ENCODE measurements at places on chromosomes 16 and 17.

DNA sequence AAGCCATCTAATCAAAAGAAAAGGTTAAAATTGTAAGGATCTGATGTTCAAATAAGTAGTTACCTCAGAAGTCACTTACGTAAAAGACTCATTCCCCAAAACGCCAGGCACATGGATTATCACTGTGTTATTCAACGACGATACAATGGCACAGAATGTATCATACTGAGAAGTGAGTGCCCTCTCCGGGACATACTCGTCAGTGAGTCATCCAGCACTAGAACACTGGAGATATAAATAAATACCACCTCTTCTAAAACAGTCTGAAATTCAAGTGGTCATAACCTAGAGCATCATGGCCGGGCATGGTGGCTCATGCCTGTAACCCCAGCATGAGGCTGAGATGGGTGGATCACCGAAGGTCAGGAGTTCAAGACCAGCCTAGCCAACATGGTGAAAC, 24.9 kb downstream of the USP31 start:
- no peak for DNase-seq

GRCh38 chr17:81342269-81343070, 47.4 kb upstream of the SLC38A10 start:
- DNase-seq, result no peak

DNA sequence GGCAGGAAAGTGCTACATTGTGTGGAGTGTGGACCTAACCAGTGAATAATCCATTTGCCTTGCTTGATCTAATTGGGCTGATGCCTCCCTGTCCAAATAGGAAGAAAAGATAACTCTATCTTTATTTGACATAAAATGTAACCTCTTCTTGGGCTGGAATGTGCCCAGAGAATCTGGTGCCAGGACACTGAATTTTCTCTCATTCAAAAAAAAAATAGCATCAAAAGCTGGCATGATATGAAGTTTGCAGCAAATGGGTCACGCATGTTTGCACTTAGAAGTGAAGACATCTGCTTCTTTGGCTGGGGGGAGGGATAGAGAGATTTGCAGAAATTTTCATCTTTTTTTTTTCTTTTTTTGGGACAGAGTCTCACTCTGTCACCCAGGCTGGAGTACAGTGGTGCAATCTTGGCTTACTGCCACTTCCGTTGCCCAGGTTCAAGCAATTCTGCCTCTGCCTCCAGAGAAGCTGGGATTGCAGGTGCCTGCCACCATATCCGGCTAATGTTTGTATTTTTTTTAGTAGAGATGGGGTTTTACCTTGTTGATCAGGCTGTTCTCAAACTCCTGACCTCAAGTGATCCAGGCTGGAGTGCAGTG, 478.2 kb upstream of the EEF2KMT start:
- DNase-seq, result no peak

GRCh38 chr16:86212706-86213436, 297.5 kb upstream of the FOXF1 start:
- no peak for DNase-seq

- no peak for DNase-seq
These were observed 19.9 kb downstream of the GAS7 start for GRCh38 chr17:10178506-10178991.

DNA sequence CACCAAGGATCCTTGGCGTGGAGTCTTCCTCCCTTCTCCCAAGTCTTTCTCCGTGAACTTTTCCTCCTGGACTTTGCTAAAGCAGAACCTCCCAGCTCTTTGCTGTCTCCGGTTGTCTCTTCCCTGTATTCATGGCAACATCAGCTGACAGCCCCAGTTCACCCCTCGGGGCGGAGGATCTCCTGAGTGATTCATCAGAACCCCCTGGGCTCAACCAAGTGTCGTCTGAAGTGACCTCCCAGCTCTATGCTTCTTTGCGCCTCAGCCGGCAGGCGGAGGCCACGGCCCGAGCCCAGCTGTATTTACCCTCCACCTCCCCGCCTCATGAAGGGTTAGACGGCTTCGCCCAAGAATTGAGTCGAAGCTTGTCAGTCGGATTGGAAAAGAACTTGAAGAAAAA, 943 bp downstream of the CNTROB start:
- no peak for DNase-seq

DNA sequence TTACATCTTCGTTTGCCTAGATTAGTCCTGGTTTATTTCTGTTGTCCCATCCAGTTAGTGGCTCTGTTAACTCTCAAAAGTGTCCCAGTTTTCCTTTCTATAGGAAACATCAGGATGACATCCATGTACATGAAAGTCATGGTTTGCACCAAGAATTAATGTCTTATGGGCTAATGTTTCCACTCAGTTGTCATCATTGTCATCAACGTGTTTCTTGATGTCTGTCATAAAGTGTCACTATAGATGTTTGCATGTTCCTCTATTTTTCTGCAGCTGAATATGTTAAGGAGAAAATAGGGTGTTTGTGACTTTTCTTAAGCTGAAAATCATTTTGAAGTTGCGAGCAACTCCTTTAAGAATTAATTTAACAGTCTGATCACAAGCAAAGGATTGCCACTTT, 567.0 kb downstream of the TMEM114 start:
- DNase-seq, result no peak

GRCh38 chr17:61822326-61823285, 40.7 kb downstream of the BRIP1 start:
- no peak for DNase-seq

GRCh38 chr17:61391595-61392291, 7.9 kb upstream of the TBX2 start:
- DNase-seq, result no peak

DNA sequence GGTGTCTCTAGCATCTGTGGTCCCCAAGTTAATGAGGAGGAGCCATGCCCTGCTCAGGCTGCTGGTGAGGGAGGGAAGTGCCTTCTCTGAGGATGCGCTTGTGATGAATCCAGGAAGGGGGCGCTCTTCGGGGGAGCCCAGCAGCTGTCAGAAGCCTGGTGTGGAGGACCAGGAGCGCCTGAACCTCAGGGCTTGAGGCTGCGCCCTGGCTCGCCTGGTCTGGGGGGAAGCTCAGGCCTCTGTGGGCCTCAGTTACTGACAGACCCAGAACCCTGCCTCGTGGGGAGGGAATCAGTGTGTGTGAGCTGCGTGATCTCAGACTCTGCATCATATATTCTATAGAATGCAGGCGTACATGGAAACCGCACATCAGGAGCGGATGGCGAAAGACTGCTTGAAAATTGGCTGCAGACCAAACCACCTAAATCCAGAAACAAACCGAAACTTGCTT, 126.1 kb downstream of the SEC14L1 start:
- DNase-seq, result no peak

GRCh38 chr16:75106351-75107274, 10.0 kb downstream of the LDHD start:
- DNase-seq, result no peak

DNA sequence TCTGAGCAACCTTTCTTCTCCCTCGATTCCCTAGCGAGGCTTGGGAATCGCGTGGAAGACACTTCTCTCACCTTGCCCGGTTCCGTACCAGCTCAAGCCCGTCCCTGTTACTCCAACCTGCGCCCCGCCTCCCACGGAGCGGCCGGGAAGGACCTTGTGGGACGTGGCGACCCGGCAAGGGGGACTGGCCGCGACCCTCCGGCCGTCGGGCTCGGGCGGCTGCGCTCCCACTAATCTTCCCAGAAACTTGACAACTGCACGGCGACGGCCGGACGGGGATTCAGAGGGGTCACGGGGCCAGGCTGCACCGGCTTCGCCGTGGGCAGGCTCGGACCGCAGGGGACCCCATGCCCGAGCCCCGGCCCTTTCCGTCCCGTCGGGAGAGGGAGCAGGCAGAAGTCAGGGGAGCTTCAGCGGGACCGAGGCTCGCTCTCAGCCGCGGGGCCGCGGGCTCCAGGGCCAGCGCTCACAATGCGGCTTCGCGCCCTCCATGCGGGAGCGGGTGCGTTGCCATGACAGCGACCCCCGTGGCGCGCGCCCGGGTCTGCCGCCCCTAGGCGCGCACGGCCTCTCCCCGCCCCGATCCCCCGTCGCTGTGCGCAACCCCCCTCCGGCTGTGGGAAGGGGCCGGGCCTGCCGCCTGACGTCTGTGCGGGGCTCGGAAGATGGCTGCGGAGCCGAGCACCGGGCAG, at the start of gene SGSM2:
Gene SGSM2, plus strand, starts transcription at position 650 of the 692 bp plus-strand sequence. CDS start 188 bp downstream, outside the sequence.
- no peak for DNase-seq

DNA sequence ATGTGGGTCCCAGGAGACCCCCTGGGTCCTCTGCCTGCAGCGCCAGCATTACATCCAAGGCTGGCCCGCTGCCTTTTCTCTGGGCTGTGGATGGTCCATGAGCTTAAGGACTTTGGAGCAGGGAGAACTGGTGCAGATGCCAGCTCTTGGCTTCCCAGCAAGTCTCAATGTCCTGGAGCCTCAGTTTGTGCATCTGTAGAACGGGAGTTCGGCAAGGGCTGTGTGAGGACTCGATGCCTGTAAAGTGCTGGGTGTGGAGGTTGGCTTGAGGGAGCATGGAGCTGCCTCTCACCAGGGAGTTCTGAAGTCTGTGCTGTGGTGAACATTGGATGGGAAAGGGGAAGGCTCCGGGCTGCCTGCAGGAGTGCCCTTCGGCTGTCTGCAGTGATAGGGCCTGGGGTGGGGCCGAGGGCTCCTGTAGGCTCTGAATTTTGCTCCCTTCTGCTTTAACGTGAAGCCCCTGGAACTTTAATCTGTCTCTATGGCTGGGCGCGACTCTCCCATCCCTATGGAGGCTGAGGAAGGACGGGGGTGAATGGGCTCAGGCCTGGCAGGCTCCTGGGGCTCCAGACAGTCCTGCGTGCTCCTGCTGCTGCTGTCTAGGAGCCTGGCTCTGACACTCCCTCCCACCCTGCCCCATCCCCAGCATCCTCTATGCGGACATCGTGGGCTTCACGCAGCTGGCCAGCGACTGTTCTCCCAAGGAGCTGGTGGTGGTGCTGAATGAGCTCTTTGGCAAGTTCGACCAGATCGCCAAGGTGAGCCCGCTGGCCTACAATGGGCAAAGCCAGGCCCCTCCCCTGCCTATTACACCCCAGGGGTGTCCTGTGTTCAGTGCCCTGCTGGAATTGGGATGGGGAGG, 27.9 kb downstream of the ADCY7 start:
- no peak for DNase-seq

- DNase-seq, result no peak
These were observed 5.0 kb upstream of the CACNG5 start for GRCh38 chr17:66829883-66830282.

GRCh38 chr17:28746611-28747050, 2.8 kb downstream of the TRAF4 start:
- DNase-seq, result no peak

- no peak for DNase-seq
These were observed 86.4 kb upstream of the LGALS9 start for GRCh38 chr17:27544350-27545131.

DNA sequence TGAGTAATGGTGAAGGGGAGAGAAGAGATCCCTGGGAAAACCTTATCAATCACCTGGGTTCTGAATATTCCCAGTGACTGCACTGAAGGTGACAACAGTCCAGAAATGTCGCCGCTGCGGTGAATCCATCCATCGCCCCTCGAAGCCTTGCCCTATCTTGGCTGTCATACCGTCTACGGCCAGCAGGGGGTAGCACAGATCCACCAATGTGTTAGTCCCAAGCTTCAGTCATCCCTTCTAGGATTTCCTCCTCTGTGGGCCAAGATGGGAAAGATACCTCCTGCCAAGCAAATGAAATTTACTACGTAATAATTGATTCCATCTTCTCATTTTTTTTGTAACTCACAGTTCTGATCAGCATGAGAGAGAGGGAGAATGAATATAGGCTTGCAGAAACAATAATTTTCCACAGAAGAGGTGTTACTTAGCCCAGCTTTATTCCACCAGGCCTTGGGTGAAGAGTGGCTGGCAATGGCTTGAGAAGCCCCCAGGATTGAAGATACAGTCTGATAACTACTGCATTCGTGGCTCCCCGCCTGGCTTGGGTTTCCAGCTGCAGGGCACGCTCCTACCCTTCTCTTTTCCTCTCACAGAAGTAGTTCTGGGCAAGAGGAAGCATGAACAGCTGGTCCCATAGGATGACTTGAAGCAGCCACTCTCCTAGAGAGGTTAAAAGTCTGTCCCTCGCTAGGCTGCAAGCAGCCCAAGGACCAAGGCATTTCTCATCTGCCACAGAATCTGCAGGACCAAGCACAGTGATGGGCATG, 2.6 kb upstream of the FMNL1 start:
- peak; percentile 59 for DNase-seq

- DNase-seq, result no peak
These were observed 169.2 kb downstream of the MRTFB start for GRCh38 chr16:14240219-14240843.

- no peak for DNase-seq
These were observed 48.7 kb downstream of the MRPS23 start for GRCh38 chr17:57801044-57801711.

GRCh38 chr16:11696266-11697012, 28.2 kb downstream of the SNN start:
- DNase-seq, result no peak

DNA sequence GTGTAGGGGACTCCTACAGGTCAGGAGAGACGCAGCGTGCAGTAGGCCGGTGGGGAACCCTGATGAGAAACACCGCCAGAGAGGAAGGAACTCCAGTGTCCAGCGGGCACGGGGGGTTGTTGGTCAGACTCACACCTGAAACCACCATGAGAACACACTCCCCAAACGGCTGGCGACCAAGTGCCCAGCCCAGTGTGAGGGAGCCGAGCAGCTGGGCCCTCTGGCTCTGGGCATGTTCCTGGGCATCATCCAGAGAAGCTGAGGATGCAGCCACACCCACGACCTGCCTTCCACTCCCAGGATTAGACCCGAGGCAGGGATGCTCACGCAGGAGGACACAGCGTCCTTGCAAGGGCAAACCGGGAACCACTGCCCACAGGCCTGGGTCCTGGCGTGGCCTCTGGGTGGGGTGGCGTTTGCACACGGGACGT, 108.3 kb upstream of the ZNF750 start:
- no peak for DNase-seq

- no peak for DNase-seq
These were observed 1.7 kb downstream of the MLYCD start for GRCh38 chr16:83900571-83900970.

- no peak for DNase-seq
These were observed 6.4 kb downstream of the FA2H start for GRCh38 chr16:74768239-74768638.

DNA sequence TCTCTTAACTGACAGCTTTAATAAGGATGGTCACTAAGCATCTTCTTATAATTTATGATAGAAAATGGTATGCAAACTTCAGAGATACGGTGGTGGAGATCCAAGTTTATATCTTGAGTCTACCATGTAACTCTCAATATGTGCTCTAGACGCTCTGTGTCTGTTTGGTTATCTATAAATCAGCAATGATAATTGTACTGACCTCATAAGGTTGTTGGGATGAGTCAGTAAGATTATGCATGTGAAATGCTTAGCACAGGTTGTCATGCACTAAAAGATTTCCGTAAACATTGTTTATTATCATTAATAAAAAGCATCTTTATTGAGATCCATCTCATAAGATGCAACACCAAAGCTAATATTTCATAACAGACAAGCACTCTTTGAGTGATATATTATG, 1094.9 kb upstream of the EEF2KMT start:
- DNase-seq, result no peak

DNA sequence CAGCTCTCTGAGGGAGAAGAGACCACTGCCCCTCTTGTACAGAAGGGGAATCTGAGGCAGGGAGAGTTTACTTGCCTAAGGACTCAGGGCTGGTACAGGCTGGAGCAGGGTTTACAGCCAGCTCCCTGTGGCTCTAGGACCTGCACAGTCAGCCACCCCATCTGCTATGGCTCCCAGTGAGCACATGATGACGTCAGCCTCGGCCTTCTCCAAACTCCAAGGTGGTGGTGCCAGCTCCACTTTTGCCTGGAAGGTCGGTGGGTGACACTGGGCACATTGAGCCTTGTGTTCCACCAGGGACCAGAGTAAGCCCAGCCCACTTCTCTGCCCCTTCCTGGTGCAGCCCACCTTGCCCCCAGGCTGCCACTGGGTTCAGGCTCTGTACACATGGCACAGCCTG, 202.2 kb downstream of the ENGASE start:
- no peak for DNase-seq

GRCh38 chr17:82564241-82564640, 44.7 kb downstream of the FOXK2 start:
- no peak for DNase-seq

All from NCI-H2081 treated with DMSO at 0.1 percent for 48 hours (cell line).